ENCODE measurements at places on chromosomes 4 and X.

DNA sequence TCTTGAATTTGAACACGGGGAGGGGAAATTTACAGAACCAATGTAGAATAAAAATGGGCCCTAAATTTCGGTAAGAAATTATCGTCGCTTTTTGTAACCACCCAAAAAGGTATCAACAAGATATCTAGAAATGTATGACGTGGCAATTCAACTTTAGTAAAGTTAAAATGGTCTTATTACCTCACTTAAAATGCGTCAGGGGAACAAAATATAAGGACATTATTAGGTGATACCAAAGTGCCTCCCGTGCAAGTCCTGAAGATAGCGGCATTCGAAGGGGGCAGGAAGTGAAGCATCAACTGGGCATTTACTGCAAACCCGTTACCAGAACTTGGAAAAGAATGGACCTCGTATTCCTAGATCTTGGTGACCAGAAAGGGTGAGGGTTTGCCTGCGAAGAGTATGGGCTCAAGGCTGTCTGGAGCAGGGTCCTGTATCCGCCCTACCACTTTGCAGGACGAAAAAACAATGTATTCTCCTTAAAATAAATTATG lies 980 bp downstream of the AP1S2 start:
- no peak for DNase-seq

- DNase-seq = no peak
Measured at GRCh38 chrX:103584596-103584995, 719 bp upstream of the TCEAL4 start.

DNA sequence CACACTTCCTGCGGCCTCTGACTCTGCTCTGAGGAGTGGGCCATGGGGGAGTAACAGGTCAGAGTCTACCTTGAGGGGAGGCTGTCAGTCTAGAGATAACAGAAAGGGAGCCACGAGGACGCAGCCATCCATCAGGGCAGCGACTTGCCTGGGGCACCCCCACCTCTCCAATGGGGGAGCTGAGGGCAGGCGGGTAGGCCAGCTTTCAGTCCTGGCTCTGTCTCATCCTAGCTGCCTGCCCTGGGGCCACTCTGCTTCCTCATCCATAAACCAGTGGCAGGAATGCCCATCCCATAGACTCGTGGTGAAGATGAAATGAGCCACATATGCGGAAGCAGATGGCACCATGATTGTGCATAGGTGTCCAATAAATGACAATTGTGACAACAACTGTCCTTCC lies 13.2 kb downstream of the MAGED2 start:
- no peak for DNase-seq

GRCh38 chr4:14906805-14907204 lies 95.5 kb upstream of the CPEB2 start:
- no peak for DNase-seq

GRCh38 chr4:2068566-2068965 lies 9.4 kb downstream of the NAT8L start:
- DNase-seq = no peak

GRCh38 chr4:170853422-170854021 lies 763.8 kb upstream of the AADAT start:
- no peak for DNase-seq

DNA sequence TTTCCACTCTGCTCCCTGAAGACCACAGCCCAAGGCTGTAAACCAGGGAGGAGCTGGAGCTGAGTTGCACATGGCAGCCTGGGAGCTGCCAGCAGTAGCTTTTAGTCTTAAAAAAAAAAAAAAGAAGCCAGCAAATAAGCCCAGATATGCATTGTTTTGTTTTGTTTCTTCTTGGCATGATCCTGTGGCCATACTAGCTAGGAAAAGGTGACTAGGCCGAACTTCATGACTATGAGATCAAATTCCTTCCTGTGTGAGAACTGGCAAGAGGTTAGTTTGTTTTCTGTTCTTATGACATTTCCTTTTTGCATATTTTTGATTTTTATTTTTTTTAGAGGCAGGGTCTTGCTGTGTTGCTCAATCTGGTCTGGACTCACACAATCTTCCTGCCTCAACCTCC lies 323.3 kb downstream of the DCTD start:
- no peak for DNase-seq

DNA sequence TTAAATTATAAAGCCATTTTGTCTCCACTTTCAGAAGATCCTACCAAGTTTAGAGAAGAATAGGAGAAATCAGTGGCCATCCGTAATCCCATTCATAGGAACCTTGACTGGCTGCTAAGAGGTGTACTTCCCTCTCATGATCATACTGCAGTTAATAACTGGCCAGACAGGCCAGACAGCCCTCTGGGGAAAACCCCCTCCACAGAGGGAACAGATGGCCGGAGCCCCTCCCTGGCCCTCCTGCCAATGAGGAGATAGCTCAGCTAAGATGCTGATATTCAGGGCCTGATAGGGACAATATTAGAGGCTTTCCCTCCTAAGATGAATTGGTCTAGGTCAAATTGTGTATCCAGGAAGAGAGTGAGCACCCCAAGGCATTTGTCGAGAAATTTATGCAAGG lies 200.0 kb upstream of the MAOA start:
- no peak for DNase-seq

GRCh38 chr4:149521611-149522425 lies 293.8 kb downstream of the IQCM start:
- no peak for DNase-seq

DNA sequence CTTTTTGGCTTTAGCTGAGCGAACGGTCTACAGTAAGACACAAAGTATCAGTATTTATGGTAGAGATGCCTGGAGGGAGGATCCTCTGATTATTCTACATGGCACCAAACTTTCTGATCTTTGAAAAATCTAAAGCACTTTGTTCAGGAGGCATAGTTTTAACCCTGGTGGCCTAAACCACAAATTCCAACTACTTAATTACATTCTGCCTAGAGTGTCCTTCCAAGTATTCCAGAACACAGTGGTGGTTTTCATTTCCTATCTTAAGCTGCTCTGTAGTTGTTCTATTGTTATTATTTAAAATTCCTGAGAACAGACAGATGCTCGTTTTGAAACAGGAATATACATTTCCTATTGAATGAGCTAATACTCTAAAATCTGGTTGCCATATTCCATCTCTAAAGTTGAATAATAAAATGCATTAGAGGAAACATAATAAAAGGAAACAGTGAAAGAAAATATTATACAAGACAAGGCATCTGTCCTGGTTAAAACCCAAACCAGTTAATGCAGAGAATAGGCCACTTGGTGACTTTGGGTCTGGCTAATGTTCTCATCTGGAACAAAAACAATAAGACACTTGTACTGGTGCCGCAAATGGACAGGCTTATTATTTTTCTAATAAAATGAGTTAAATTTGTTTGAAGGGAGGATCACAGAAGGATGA lies 657.4 kb downstream of the SPRY1 start:
- DNase-seq = no peak

DNA sequence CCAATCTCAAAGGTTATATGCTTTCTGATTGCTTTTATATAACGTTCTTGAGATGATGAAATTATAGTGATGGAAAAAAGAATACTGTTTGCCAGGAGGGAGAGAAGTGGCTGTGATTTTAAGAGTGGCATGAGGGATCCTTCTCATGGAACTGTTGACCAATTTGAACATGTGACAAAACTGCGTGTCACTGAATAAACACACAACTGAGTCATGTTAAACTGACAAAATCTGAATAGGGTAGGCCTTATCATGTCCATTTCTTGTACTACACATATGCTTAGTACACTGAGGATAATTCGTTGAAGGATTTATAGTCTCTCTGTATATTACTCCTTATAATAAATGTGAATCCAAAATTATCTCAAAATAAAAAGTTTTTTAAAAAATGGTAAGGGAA lies 22.2 kb upstream of the HSPA4L start:
- no peak for DNase-seq

DNA sequence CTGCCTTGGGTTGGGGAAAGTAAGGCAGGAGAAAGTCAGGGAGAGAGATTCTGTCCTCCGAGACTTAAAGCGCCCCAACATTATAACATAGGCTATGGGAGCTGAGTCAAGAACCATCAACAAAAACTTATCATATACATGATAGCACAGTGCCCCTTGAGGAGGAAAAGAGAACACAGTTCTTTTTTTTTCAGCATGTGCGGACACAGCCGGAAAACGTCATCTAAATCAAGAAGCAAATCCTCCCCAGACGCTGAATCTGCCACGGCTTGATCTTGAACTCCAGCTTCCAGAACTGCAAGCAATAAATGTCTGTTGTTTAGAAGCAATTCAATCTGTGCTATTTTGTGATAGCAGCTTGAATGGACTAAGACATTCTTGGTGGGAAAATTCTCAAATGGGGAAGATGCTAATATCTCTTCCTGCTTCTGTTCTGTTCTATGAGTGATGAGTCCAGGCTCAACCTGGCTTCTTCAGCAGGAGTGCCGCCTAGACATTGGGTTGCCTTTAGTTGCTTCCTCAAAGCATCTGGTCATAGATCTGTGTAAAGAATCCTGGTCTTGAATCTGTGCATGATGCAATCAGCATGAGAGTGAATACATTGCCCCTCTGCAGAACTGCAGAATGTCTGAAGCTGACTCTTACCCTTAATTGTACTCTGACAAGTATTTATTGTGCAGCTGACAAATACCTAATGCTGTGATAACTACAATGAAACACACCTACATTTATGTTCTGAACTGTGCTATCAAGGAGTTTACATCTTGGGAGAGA lies 549.8 kb upstream of the PRKX start:
- DNase-seq = no peak

- no peak for DNase-seq
Measured at GRCh38 chr4:142369141-142369540, 477.0 kb downstream of the INPP4B start.

GRCh38 chrX:24020306-24020876 lies 6.6 kb downstream of the KLHL15 start:
- DNase-seq = no peak

DNA sequence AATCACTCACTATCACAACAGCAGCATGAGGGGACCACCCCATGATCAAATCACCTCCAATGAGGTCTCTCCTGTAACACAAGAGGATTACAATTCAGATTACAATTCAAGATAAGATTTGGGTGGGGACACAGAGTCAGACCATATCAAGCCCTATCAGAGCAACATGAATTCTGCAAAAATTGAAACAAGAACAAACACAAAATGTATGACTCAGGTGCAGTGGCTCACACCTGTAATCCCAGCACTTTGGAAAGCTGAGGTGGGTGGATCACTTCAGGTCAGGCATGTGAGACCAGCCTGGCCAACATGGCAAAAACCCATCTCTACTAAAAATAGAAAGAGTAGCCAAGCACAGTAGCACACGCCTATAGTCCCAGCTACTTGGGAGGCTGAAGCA lies 13.4 kb upstream of the HPSE start:
- no peak for DNase-seq

GRCh38 chr4:152389359-152389758 lies 146.5 kb downstream of the FBXW7 start:
- DNase-seq = no peak

GRCh38 chrX:154738011-154738738 lies 12.7 kb downstream of the GAB3 start:
- no peak for DNase-seq

DNA sequence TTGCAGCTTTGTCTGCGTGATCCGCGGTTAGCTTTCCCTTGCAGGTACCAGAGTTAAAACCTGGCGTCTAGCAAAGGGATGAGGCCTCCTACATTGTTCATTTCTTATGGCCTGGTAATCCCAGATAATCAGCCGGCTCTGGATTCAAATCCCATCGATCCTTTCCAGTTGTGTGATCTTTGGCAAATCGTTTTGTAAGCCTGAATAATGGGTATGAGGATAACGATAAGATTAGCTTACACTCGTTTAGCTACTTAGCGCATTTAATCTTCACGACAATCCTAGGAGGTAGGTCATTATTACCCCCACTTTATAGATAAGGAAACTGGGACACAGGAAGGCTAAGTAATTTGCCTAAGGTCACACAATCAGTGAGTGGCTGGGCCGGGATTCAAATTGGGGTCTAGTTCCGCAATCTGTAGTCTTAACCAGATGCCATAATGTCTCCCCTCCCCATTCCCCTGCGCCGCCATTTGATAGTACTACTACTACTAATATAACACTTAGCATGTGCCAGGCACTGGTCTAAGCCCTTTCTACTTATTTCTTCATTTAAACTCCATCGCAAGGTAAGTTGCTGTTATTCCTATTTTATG lies 1.7 kb upstream of the UBA1 start:
- no peak for DNase-seq

DNA sequence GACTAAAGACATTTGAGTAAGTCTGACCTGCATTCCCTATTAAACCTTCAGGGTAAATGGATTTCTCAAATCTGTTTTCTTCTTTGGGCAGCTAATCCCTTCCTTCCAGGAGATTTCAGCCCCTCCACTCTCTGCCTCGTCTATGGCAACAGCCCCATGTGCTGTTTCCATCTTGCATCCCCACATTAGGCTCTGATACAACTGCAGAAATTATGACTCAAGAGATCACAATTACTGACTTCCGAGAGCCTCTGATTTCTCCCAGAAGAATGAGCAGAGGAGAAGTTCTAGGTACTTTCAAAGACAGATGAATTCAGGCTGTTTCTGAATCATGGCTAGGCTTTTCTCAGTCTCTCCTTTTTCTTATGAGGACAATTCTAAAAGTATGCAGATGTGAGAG lies 38.7 kb downstream of the RAI2 start:
- DNase-seq = no peak

- DNase-seq = no peak
Measured at GRCh38 chr4:56149591-56149990, 200.8 kb downstream of the CEP135 start.

- DNase-seq = no peak
Measured at GRCh38 chrX:54564936-54565335, 34.9 kb downstream of the GNL3L start.

- DNase-seq = no peak
Measured at GRCh38 chr4:63211375-63211774, 1197.9 kb downstream of the TECRL start.

All from activated CD8-positive, alpha-beta memory T cell treated with anti-CD3 and anti-CD28 coated beads for 1 hour (primary cell).